ENCODE measurements at places on chromosomes 6 and 20. TPM values are rescaled to one million over a fixed set of nuclear protein-coding genes. Genes with fewer than 3 reads are reported as not detected.

DNA sequence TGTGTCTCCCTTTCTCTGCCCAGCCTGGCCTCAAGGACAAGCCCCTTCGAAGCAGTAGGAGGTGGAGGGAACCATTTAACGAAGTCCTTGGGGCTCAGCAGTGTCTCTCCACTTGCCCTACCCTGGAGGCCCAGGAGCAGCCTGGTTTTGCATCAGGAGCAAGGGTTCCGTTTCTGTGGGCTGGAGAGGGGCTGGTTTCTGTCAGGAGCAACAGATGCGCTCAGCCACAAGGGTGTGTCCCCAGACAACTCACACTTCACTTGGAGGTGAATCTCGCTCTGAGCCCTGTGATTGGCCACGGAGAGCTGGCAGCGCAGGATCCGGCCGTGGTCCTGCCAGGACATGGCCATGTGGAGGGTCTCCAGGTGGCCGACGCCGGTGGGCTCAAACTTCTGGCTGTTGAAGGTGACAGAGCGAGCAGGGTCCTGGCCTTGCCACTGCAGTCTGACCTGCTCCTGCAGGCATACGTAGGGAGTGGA lies 6.9 kb downstream of the SIGLEC1 start:
- no peak for DNase-seq

GRCh38 chr6:15511248-15512125 lies 151.3 kb downstream of the DTNBP1 start:
- no peak for DNase-seq

DNA sequence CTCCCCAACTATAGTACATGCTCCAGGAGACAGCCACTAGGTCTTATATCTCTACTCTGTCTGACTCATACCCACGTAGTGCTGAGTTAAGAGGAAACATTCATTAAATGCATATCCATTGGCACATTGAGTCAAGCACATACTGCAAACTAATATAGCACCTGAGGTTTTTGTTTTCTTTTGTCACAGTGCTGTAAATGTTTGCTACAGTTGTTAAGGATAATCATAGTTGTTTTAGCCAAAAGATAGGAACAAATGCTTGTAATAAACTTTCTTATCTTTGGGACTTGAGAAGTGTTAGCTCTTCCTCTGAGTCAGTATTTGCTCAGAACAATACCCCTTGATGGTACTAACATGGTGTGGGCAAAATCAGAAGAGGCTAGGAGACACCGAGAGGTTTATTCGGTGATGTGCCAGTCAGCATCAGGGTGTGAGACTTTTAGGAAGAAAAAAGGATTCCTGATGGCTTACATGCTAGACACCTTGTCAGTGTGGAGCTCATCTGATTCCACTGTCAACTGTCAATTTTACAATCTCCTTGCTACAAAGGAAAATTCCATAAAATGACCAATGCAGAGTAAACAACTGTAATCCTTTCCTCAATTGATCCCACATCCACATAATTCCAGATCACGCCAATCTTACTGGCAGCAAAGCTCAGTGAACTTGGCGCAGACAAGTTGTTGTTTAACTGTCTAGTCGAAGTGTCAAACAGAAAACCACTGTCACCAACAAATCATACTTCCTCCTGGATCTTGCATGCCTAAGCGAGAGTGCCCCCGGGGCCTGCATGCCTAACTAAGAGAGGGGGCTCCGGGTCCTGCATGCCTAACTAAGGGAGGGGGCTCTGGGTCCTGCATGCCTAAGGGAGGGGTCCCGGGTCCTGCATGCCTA lies 36.1 kb downstream of the ELOVL2 start:
- no peak for DNase-seq

GRCh38 chr20:41639630-41640029 lies 21.5 kb upstream of the CHD6 start:
- no peak for DNase-seq

GRCh38 chr20:40690836-40691565 lies 2.0 kb upstream of the MAFB start:
- DNase-seq = no peak

- no peak for DNase-seq
These were observed 693.1 kb downstream of the PTPRT start for GRCh38 chr20:42496595-42496994.

DNA sequence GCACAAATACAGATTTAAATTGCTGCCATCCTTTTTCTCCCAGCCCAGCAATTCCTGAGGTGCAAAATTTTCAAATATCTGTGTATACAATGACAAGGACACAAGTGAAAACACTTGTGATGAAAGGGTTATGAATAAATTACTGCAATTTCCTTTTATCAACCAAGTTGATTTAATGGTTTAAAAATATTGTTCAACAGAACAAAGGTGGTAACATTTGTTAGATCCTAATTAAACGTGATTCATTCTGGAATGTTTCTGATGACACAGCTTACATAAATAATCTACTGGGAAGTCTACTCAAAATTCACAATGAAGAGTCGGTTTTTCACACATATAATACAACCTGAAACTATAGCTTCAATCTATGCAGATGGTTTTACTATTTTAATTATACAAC lies 17.1 kb downstream of the B4GALT5 start:
- no peak for DNase-seq

- DNase-seq = no peak
These were observed 129.1 kb downstream of the SLC24A3 start for GRCh38 chr20:19341348-19342053.

GRCh38 chr6:73362358-73362757 lies at the start of gene KHDC3L:
KHDC3L (plus strand) TSS chr6:73362658; CDS start chr6:73362730, 72 bp downstream.
- no peak for DNase-seq

- no peak for DNase-seq
These were observed 96.2 kb downstream of the PSMG4 start for GRCh38 chr6:3355011-3355357.

DNA sequence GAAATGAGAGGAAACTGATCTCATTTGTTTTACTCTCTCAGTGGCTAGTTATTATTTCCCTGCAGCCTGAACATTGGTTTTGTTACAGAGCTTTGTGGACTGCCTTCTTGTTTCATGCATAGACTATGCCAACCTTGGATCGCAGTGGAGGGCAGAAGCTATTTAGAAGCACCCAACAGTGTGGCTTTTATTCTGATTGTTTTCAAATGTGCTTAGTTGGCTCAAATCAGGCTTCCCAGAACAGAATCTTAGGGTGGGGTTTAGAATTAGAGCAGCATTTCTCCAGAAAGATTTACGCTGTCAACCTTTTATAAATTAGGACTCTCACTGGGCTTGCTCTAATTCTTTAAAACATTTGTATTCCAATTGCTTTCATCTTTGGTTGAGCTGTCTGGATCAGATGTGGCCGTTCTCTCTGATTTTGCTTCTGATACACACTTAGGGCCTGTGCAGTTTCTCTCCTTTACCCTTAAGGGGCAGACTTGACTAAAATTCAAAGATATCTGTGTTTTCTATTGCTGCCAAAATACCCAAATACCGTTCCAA lies 210.3 kb downstream of the BCKDHB start:
- DNase-seq = no peak

GRCh38 chr6:52417675-52418111 lies 2.4 kb upstream of the EFHC1 start:
- no peak for DNase-seq

DNA sequence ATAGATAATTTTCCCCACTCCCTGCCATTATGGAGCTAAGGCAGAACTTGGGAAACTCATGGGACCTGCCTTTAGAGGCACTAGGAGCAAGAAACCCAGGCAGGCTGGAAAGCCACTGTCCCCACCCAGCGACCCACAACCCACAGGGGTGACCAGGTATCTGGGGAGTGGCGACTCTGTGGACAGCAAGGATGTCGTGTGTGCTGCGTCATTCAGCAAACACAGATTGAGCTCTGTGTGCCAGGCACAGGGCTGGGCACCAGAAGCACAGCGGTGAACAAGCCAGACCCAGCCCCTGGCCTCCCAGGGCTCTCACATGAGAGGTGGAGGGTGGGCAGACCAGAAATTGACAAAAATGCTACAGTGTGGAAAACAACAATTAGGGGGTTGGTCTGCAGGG lies 27.7 kb downstream of the DLGAP4 start:
- DNase-seq = no peak

DNA sequence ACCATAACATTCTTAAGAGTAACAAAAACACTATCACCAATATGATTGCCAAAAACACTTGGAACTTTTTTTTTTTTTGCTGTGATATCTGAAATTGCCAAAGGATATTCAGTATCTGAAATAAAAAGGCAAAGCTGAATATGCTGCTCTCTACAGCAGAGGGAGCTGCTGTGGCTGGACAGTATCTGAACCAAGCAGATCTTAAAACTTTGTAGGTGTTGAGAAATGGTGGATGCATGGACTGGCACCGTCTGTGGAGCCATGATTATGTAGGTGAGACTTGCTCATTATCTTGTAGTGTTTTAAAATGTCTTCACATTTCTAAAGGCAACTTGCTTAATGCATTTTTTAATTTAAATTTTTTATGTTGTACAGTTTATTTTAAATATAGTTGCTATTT lies 9.2 kb downstream of the PDCD2 start:
- DNase-seq = no peak

DNA sequence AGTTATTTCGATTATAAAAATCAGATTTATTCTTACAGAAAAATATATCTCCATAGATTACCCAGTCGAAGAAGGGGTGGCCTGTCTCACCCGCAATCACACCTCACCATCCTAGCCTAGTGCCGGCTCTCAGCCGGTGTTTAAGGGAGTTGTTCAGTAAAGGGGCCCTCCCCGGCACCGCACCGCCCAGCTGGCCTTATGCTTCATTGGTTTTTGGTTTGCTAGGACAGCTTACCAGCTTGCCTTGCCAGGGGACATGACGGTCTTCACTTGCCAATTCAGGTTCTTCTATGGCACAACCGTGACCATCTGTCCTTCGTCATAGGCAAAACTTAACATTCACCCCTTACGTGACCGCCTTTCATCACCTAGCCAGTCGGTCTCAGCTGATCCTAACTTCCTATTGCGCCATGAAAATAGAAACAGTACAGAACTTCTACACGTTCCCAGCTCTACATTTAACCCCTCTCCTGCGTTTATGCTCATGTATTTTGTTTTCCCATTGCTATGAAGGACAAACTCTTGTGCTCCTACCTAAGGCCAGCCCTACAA lies 44.7 kb upstream of the SLC22A16 start:
- no peak for DNase-seq

DNA sequence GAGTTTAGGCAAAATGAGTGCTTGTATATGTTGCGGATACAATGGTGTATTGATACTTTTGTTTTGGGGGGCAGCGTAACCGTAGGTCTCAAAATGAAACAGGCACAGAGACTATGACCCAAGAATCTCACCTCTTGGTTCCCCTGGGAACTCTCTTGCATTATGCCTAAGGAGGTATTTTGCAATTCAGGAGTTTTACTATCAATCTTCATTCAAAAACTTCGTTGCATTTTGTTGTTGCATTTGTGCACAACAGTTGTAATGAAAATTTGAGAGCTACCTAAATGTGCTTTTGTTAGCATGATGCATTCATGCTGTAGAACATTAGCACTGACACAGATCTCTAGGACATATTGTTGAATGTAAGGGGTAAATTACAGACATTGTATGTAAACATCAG lies 18.2 kb downstream of the VTA1 start:
- DNase-seq = no peak

Gene CLVS2
- 0.69 TPM for total RNA-seq

Gene SLCO4A1
- total RNA-seq = 3.6 TPM

Gene RNF114
- 62.3 TPM for total RNA-seq

Gene ENPP4
- 11.5 TPM for total RNA-seq

Gene PSMB9
- not detected for total RNA-seq

Gene HDGFL1
- total RNA-seq = not detected

Gene ELOVL4
- total RNA-seq = 6.2 TPM

Gene SEMG1
- not detected for total RNA-seq

Gene SLC24A3
- total RNA-seq = 1.5 TPM

Gene TAF11
- 37.4 TPM for total RNA-seq
